Suppressor macrophage (primary cell): ENCODE measurements at places on chromosomes 5 and 9.
A peak's percentile ranks its signal among the peaks of the same experiment; 100 is the strongest.

- DNase-seq: peak; percentile 54
Measured at GRCh38 chr5:53167836-53168235, 58.3 kb upstream of the MOCS2 start.

DNA sequence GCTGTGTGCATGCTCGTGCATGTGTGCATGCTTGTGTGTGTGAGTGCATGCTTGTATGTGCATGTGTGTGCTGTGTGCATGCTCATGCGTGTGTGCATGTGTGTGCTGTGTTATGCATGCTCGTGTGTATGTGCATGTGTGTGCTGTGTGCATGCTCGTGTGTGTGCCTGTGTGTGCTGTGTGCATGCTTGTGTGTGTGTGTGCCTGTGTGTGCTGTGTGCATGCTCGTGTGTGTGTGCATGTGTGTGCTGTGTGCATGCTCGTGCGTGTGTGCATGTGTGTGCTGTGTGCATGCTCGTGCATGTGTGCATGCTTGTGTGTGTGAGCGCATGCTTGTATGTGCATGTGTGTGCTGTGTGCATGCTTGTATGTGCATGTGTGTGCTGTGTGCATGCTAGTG is 30.3 kb upstream of the SH3PXD2B start:
- DNase-seq: no peak

GRCh38 chr9:108078811-108079210 is 589.2 kb upstream of the KLF4 start:
- peak; percentile 85 for DNase-seq

DNA sequence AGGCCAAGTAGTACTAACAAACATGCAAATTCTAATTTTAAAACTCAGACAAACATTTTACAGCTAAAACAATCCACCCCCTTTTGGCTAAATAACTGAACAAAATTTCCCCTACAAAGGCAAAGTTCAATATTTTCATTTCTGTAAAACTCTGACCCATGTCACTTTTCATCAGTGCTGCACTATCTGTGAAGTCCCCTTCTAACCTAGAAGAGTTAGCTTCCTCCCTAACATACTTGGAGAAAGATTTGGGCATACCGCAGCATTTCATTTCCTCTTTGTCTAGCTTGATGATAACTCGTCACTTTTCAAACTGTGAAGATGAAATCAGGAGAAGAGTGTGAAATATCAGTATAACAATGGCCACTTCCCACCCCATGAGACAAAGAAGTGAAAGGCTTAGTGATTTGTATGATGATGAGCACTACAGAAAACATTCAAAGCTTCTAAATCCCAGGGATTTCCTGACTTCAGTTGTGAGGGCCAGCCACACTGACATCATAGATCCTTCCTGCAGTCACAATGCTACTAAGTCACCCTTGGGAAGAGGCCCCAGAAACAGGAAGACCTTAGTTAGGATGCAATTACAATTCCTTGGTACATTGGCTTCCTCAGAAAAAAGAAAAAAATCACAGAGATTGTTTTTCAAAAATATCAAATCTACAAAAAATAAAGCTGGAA is at the start of gene FAM81B:
Gene FAM81B (plus strand): TSS at position 555 of the 681 bp plus-strand sequence. CDS start 24 bp downstream, at position 579.
- peak; percentile 20 for DNase-seq

- DNase-seq: no peak
Measured at GRCh38 chr5:153399595-153399994, 90.9 kb upstream of the GRIA1 start.
